ENCODE measurements at places on chromosomes 12 and 14.
A peak's percentile ranks its signal among the peaks of the same experiment; 100 is the strongest.

DNA sequence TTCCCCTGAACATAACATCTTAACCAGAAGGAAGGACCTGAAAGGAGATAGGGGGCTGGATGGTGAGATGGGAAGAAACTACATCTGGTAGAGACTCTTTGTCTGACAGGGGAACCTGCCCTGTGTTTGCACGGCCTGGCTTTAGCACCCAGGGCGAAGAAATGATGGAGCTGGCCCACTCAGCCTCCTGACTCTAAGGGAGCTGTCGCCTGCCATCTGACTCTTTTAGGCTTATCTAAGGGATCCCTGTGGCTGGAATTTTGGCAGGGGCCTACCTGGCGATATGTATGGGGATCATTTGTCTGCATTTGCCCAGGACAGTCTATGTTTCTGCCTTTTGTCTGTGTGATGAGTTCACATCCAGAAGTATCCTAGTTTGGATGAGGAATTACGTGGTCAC is 15.6 kb upstream of the CACNA2D4 start:
- DNase-seq, result no peak

DNA sequence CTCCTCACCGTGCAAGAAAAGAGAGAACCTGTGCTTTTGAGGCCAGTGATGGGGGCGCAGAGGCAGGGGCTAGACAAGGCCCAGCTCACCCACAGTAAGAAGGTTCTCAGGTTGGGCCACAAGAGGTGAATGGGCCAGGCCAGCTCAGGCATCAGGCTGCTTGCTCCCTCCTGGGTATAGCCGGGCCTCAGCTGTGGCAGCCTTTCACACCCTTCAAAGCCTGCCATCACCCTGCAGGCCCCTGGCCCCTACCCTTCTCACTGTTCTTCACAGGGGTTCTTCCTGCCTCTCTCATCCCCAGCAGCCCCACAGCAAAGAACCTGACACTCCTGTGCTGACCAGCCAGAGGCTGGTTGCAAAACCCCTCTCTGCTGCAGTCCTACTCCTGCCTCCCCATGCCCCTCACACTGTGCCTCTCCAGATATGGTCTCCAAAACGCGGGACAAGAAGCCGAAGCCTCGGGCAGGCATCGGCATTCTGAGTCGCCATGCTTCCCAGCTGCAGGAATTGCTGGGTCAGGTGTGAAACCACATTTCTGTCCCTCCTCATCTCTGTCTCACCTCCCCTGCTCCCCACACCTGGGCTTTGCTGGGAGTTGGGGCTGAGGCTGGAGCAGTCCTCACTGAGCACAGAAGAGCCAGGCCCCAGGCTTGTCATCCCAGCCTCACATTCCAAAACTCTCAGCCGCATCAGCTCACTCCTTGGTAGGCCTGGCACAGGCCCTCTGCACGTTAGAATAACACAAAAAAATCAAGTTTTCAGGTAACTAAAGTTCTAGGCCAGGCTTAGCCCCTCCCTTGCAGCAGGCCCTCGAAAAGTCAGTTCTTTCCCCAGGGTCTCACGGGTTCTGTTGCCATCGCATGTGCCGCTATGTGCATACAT is 6.9 kb upstream of the FAIM2 start:
- DNase-seq, result no peak

GRCh38 chr14:56753396-56753795 is 56.9 kb downstream of the OTX2 start:
- DNase-seq, result no peak

DNA sequence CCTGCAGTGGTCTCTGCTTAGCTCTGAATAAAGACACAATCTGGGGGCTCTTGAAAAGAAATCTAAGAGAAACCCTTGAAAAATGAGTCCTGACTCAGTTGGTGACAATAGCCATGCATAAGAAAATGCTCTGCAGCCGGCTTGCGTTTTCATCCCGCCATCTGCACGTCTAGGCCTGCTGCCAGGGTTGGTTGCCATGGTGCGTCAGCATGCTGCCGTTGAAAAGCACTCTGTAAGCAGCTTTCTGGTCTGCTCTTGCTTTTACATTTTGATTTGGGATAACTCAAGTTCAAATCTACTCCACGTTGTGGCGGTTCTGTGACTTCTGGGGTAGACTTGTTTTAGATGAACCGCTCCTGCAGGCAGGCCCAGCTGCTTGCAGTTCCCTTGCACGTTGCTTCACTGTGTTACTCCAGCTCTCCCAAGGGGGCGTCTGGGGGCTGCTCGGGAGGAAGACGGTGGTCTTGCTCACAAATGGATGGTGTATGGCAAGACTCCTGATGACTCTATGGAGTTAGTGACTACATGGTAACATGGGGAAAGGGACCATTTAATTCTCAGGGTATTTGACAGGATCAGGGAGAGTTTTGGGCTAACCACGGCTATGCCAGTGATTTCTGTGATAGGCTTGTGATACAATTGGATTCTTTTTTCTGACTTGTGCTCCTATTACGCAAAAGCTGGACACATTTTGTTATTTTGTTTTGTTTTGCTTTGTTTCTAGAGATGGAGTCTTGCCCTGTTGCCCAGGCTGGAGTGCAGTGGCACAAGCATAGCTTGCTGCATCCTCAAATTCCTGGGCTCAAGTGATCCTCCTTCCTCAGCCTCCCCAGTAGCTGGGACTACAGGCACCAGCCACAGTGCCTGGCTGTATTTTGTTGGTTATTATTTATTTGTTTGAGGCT is 15.8 kb downstream of the WNT5B start:
- peak; percentile 68 for DNase-seq

DNA sequence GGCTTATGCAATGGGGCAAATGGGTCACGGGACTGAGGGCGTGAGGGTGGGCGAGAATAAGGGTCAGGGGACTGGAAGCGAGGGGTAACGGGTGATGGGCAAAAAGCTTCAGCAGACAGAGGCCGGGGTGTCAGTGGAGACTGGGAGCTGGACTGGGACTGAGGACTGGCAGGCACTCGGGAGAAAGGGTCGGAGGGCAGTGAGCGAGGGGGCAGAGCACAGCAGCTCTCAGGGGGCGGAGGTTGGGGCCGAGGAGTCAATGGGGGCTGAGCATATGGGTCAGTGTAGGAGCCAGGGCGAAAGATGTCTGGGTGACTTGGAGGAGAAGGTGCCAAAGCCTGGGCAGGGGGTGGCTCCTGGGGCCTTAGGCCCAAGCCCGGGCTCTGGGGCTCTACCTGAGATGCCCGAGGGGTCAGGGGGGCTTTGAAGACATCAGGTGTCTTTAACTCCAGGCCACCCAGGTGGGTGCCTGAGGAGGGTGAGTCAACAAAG is 20.2 kb downstream of the KMT2D start:
- DNase-seq, result no peak

DNA sequence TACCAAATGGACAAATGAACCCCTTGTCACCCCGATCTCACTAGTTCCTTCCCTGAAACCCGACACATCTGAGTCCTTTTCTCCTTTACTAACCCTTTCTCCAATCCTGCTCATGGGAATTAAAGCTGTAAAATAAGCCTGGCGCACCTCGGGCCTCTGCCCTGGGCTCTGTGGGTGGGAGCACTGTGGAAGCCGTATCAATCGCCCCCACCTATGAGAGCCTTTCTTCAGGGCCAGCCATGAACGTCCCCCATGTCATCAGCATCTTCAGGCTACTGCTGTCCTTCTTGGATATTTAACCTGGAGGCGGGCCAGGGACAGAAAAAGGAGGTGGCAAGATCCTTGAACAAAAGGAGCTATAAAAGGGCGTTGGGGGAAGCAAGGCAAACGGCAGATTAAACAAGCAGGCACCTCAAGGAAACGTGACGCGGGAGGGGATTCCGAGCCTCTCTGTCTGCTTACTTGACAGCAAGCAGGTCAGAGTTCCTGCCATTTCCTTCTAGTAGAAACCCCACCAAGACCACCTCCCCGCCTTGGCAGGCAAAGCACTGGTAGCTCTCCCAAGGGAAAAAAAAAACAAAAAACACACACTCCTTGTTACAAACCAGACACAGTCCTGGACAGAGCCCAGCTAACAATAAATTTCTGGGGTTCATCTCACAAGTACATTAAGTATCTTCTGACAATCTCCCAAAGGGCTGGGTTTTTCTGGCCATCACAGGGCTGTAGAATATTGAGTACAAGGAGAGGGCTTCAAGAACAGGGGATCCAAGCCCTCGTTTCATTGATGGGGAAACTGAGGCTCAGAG is 62.9 kb downstream of the DPF3 start:
- no peak for DNase-seq

DNA sequence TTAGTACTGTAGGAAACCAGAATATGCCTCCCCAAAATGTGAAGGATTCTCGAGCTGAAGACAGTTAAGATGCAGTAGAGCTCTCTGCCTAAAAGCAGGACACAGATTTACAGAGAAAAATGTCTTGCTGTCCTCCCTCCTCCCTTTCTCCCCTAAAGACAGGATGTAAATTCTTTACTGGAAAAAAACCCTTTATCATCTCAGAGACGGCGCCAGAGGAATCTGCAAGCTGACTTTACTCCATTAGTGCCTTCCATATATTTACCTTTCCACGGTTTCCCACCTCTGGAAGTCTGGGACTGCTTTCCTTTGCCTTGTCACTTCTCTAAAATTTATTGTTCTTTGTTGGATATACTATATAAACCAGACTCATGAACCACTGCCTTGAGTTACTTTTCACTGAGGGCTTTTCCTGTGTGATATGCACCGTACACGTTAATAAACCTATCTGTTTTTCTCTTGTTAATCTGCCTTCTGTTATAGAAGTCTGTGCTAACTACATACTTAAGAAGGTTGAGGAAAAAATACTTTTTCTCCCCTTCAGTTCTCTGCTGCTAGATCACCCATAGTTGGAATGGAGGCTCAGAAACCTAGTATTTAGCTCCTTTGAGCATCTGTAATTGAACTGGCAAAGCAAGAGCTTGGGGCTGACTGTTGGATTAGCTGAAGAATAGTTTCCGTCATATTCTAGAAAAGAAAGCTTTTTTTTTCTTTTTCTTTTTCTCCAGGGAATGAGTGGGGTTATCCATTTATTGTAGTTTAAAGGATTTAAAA is 99.9 kb downstream of the RAD51B start:
- no peak for DNase-seq

DNA sequence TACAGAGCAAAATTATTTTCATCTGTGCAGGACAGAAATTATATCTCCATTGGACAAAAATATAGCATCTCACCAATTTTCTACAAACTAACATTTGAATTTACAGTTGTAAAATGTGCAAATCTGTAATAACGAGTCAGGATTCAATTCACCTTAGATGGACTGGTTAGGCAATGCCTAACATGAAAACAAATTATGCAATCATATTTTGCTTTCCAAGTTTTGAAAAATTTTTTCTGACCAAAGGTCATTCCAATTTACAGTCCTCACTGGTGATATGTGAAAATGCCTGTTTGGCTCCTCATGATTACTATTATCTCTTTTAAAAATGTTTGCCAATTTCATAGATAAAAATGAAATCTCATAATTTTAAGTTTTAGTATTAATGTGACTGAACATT is 6.5 kb upstream of the CPM start:
- no peak for DNase-seq
